ENCODE measurements at places on chromosomes 3 and 15.

DNA sequence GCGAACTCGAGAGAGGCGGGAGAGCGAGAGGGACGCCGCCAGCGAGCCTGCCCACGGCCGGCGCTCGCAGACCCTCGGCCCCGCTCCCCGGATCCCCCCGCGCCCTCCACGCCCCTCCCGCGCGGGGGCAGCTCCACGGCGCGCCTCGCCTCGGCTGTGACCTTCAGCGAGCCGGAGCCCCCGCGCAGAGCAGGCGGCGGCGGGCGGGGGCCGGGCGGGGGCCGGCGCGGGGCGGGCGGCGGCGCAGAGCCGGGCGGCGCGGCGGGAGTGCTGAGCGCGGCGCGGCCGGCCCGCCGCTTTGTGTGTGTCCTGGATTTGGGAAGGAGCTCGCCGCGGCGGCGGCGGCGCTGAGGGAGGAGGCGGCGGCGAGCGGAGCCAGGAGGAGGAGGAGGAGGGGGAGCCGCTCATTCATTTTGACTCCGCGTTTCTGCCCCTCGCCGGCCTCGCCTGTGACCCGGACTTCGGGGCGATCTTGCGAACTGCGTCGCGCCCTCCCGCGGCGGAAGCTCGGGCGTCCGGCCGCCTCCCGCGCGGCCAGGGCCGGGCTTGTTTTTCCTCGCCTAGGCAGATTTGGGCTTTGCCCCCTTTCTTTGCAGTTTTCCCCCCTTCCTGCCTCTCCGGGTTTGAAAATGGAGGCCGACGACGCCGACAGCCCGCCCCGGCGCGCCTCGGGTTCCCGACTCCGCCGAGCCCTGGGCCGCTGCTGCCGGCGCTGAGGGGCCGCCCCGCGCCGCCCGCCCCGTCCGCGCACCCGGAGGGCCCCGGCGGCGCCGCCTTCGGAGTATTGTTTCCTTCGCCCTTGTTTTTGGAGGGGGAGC, 524 bp downstream of the IGF1R start:
- DNase-seq = no peak

- no peak for DNase-seq
Measured at GRCh38 chr15:34855893-34856292, 60.5 kb upstream of the ACTC1 start.

- DNase-seq = no peak
Measured at GRCh38 chr3:151356794-151357462, 27.6 kb upstream of the P2RY13 start.

DNA sequence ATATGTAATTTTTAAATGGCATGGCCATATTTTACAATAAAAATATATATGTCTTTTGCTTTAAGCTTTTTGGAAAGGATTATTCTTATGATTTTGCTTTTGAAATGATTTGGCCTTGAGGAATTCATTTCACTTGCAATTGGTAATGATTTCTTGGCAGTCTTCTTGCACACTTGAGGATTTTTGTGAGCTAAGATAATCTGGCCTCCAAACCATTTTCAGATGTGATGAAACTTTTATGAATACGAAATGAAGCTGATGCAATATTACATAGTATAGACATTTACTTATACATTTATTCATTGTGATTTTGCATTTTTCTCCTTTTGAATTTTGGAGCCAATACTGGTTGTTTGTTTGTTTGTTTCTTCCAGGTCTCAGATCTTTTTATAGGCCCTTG, 6.4 kb upstream of the SH2D7 start:
- no peak for DNase-seq

DNA sequence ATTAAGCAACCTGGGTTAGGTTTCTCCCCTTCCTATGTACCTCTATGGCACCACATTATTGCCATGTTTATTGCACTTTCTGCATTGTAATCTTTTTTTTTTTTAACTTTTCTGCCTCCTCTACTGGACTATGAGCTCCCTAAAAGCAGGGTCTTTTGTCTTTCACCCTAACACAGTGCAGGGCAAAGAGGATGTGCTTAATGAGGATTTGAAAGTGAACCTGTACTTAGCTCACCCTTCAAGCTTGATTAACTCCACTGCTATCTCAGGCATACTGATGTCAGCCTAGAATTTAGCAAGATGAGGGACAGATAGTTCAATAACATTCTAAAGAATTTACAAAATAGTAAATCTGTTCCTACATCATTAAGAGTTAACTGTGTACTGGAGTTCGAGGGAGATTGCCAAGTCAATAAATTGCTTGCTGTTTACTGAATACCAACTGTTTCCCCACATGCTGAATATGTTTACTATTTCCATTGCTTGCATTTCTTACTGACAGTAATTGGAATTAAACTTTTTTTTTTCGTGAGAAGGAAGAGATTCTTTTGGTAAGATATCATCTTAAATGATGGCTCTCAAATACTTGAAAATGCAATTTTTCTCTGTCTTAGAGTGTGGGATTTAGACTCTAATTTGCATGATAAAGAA, 15.7 kb upstream of the PPARG start:
- DNase-seq = no peak

DNA sequence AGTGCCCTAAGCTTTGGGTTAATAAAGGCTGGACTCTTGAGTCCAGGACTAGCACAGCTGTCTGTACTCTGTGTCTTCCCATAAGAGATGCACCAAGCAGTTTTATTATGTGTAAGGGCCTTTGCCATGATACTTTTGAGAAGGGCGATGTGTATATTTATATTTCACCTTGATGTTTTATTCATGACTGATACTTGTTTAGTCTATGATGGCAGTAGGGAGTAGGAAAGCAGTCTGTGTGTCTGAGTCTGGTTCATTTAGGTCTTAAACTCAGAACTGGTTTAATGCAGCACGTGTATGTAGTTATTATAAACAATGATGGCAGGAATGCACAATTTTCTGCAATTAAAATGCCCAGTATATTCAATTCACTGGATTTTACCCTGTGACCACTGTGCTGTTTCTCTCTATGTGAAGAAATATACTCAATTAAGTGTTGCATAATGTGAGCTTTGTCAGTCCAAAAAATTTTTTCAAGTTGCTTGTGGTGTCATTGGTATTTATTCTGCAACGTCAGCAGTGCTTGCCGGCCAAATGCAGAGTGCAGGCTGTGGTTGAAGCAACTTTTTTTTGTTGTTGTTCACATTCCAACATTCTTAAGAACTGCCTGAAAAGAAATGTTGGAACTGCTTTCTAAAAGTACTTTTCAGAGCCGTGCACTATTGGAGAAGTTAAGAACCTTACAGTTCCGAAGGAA, 423.7 kb upstream of the SEMA6D start:
- DNase-seq = no peak

DNA sequence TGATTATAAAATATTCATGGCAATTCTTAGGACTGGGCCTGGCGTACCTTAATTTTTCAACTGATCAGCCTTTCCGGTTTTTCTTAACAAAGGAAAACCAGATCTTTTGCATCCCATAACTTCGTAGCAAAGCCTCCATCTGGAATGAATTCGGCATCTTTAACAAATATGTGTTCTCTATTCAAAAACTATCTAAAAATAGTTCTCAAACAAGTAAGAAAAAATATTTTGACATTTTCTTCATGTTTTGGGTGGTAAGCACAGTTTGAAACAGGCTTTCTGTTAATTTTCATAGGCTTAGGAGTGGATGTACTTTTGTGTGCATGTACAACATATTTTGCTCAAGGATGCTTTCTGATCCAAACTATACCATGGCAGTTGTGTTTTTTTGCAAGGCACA, 55.1 kb downstream of the RBMS3 start:
- DNase-seq = no peak

- DNase-seq = no peak
Measured at GRCh38 chr15:68126396-68126795, 72.3 kb downstream of the PIAS1 start.

GRCh38 chr3:115779011-115779410, 155.7 kb downstream of the GAP43 start:
- no peak for DNase-seq

- DNase-seq = no peak
Measured at GRCh38 chr3:179801263-179801662, 148.4 kb downstream of the USP13 start.

- no peak for DNase-seq
Measured at GRCh38 chr15:100115066-100115710, 226.6 kb downstream of the ADAMTS17 start.

DNA sequence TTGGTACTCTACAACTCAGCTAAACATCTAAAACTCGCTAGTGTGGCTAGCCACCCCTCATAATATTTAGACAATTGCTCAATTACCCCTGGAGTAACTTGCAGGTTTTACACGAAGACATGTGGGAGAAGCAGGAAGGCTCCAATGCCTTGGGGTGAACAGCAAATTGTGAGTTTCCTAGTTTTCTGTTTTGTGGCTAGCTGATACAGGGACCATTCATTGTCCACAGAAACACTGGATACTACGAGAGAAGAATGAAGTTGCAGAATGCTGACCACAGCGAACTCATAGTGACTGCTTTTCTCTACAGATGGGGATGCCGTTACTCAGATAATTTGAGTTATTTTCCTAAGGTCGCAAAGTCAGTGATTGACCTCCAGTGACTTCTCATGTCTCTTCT, 212.9 kb downstream of the P3H2 start:
- no peak for DNase-seq

DNA sequence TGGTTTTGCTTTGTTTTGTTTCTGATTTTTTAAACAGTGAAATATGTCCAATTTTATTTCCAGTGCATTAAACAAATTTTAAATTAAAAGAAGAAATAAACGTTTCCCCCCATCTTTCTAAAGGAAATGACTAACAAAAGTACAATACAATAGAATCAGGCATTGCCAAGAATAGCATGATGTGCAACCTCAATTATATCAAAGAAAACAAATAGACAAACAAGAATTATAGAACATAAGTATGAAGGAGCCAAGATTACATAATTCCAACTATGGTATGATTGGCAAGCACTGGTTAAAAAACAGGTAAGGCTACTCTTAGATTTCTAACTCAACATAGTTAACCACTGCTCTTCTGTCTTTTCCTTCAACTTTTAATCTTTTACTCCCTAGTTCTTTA, 26.4 kb downstream of the TIGIT start:
- DNase-seq = no peak

DNA sequence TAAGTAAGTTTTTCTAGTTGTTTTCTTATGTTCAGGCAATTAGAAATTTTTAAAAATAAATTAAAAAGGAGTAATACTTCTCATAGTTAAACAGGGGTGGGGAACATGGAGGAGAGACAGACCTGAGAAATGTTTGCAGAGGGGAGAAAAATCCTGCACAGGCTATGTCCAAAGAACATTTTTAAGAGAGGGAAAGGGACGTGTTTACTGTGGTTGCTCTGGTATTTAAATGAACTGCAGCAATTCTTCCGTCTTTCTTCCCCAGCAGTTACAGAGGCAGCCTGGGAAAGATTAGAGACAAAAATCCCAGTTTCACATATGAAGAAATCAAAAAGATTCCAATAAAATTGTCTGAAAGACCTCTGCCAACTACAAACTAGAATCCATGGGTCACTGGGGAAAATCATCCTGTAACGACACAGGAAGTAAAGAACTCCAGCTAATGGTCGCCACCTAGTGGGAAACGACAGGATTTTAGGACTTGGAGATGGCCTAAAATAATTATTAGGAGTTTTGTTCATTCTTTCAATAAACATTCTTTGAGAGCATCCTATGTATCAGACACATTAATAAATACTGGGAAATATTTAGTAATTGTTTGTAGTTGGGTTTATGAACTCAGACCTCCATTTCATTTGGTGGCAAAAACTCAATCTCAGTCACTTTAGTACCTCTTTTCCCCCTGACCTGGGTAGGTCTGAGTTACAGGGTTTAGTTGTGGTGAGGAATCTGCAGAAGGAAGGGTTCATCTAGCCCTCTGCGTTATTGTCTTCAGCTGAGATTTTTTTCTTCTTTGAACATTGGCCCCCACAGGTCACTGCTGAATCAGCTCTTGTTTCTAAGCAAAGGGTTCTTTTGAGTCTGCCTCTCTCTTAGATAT, 69.9 kb upstream of the GOLIM4 start:
- DNase-seq = peak; percentile 1

DNA sequence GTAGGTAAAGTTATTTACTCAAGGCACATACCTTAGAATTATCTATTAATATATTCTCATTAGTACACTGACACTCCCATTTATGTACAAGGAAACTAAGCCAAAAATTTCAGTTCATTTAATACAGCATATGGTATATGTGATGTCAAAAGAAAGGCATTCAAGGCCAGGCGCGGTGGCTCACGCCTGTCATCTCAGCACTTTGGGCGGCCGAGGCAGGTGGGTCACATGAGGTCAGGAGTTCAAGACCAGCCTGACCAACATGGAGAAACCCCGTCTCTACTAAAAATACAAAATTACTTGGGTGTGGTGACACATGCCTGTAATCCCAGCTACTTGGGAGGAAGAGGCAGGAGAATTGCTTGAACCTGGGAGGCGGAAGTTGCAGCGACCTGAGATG, 435.2 kb downstream of the GBE1 start:
- no peak for DNase-seq

GRCh38 chr3:98151241-98151640, 4.0 kb downstream of the OR5H14 start:
- no peak for DNase-seq

GRCh38 chr3:102018551-102018950, 169.2 kb downstream of the NFKBIZ start:
- no peak for DNase-seq

- no peak for DNase-seq
Measured at GRCh38 chr3:182810574-182811268, 17.4 kb downstream of the ATP11B start.

DNA sequence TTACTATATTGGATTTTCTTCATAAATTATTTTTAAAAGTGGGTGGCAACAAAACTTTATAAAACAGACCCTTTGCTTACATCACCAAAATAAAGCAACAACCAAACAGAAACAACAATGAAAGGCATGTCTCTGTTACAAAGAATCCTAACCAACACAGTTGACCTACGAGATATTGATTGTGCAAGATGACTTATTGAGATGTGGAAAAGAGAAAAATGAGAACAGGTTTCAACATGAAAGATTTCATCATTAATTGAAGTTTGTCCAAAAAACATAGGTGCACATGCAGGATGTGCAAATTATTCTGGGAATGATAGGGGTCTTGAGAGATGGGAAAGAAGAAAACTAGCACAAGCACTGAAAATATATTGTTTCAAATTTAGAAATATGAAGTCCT, 9.0 kb downstream of the GMNC start:
- no peak for DNase-seq

DNA sequence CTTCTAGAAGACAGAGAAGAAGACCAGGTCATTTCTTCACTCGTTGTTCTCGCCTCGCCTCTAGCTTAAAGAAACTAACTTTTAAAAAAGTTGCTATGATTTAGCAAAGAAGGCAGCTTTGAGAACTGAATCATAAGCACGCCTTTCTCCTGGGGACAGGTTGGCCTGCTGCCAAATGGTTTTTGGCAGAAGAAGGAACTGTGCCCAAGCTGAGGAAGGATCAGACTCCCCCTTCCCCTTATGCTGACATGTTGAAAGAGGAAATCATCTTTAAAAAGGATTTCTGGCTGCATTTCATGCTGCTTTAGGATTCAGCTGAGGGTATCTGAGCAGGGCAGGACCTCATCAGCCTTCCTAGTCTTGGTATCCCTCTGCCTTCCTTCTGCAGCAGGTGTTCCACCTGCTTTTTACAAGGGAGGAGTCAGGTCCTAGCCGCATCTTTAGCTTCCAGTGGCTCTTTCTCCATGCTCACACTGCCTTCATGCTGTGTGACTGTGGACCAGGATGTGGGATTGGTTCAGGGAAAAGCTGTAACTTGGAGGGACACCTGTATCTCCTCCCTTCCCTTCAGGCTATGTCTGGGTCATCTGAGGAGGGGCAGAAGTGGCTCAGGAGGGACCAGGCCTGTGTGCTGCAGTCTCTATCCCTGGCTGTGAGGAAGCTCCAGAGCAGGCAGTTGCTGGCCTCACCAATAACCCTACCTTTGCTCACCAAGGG, 34.1 kb upstream of the HACD2 start:
- DNase-seq = no peak

Data from stimulated activated CD4-positive, alpha-beta T cell treated with anti-CD3 and anti-CD28 coated beads, Interleukin-15, amount 100 ng/mL, for 48 hours (primary cell).